Activated naive CD4-positive, alpha-beta T cell treated with anti-CD3 and anti-CD28 coated beads for 36 hours (primary cell): ENCODE measurements at places on chromosomes 3 and 15. TPM values are rescaled to one million over a fixed set of nuclear protein-coding genes. Genes with fewer than 3 reads are reported as not detected.

The HRH1 gene
- 0.10 TPM for total RNA-seq

The LINGO1 gene
- not detected for total RNA-seq

The GP9 gene
- total RNA-seq, result not detected

The DPPA2 gene
- not detected for total RNA-seq
